ENCODE measurements at places on chromosomes 16 and 17.

DNA sequence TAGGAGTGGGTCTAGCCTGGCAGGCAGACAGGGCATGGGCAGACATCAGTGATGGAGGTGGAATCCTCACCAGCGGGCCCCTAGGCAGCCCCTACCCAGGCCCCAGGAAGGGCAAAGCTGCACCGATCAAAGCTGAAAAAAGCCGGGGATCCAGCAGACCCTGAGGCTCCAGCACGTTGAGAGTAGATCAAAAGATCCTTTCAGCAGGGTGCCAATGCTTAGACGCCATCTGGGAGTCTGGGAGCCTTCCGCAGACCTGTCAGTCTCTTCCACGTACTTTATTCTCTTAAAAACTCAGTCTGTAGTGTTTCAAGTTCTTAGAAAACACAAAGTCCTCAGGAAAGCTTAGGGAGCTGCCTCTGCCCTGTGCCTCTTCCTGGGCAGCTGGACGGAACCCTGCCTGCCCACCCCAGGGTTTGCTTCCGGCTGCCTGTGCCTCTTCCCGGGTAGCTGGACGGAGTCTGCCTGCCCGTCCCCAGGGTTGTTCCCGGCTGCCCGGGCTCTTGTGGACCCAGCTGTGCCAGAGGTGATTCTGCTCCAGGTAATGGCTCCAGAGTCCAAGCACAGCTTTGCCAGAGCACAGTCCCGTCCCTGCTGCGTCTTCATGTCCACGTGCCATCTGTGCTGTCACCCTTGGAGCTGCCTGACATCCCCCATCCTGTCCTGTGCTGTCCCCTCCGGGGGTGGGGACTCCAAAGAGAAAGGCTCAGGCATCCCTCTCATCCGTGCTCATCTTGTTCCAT, 50.8 kb upstream of the PVALEF start:
- no peaks in the 10 kb centered on the region for H3K36me3 ChIP-seq
- H3K27me3 ChIP-seq, result no peaks in the 10 kb centered on the region
- H3K4me1 ChIP-seq, result no peaks in the 10 kb centered on the region
- H3K27ac ChIP-seq, result no peak overlapping the region
- no peak for DNase-seq

GRCh38 chr17:43393944-43394482, 4.8 kb upstream of the ARL4D start:
- no peaks in the 10 kb centered on the region for H3K27me3 ChIP-seq
- peak; percentile 89 for DNase-seq
- peaks cover 6% of the 10 kb centered on the region for H3K4me1 ChIP-seq
- no peak overlapping the region for H3K27ac ChIP-seq
- no peak overlapping the region for H3K4me3 ChIP-seq
- H3K36me3 ChIP-seq, result no peaks in the 10 kb centered on the region

- no peaks in the 10 kb centered on the region for H3K36me3 ChIP-seq
- H3K27ac ChIP-seq, result no peak overlapping the region
- H3K27me3 ChIP-seq, result no peaks in the 10 kb centered on the region
- no peak for DNase-seq
- H3K4me3 ChIP-seq, result no peak overlapping the region
Observed at GRCh38 chr16:83100679-83101078, 473.9 kb downstream of the CDH13 start.

DNA sequence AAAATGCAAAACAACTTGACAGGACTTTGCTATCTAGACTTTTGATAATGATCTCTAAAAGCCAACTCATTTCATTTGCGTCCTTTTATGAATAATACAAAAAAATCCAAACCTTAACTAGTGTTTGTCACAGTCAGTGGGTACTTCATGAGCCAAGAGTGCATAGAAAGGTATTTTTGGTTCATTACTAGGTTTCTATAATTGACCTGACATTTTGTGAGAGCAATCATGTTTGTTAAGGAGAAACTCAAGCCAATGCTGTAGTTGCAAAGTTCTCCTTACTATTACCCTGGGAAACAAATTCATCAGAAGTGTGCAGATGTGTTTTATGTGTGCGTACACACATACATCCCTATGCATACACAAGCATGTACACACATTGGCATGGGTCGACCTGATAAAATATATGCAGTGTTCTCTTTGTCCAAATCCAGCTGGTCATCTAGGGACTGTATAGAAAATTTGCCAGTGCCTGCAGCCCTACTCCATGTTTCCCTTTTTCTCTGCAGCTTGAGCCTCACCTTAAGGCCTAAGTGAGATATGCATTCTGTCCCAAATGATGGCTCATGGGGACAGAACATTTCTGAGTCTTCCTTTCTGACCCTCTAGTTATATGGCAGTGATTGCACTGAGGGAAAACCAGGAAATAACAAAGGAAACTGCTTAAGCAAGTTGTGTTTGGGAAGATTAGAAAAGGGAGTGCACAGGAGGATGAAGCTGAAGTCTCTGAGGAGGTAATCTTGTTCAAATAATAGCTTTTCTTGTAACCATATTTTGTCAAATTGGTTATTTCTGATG, 128.1 kb downstream of the CDH13 start:
- H3K4me1 ChIP-seq, result peaks cover 4% of the 10 kb centered on the region
- H3K4me3 ChIP-seq, result no peak overlapping the region
- DNase-seq, result no peak
- no peaks in the 10 kb centered on the region for H3K36me3 ChIP-seq
- no peaks in the 10 kb centered on the region for H3K27me3 ChIP-seq
- no peak overlapping the region for H3K27ac ChIP-seq

- H3K27me3 ChIP-seq, result no peaks in the 10 kb centered on the region
- DNase-seq, result peak; percentile 67
- H3K36me3 ChIP-seq, result no peaks in the 10 kb centered on the region
- H3K4me3 ChIP-seq, result no peak overlapping the region
- H3K4me1 ChIP-seq, result no peaks in the 10 kb centered on the region
Observed at GRCh38 chr17:40596261-40596919, 31.1 kb upstream of the CCR7 start.

DNA sequence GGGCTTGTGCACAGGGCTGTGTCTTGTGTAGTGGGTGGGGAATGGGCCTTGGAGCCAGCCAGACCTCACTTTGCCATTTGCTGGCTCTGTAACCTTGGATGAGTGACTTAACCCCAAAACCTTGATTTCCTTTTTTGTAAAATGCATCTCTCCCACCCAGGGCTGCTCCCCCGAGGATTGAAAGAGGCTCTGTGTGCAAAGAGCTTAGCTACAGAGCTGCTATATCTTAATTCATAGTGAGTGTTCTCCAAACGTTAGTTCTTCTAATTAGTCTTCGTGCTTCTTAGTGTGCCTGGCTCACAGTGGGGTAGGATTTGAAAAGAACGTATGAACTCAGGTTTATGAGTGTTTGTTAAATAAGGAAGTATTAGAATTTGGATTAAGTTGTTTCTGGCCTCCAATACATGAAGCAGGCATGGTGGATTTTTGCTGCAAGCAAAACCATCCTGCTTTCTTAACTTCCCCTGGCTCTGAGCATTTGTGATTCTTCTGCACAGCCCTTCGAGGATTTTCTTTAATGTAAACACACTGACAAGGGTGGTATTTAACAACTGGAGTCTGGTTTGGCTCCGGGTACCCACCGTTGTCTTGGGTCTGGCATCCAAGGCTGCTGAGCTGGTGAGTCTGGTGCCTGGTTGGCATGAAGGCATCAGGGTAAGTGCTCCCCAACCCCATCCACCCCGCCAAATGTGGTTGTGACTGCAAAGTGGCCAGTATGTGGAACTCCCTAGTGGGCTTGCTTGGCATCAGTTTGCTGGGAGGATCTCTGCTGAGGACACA, 29.7 kb downstream of the KSR1 start:
- peaks cover 2% of the 10 kb centered on the region for H3K4me1 ChIP-seq
- no peaks in the 10 kb centered on the region for H3K36me3 ChIP-seq
- no peak overlapping the region for H3K27ac ChIP-seq
- H3K4me3 ChIP-seq, result no peak overlapping the region
- DNase-seq, result no peak
- H3K27me3 ChIP-seq, result no peaks in the 10 kb centered on the region

DNA sequence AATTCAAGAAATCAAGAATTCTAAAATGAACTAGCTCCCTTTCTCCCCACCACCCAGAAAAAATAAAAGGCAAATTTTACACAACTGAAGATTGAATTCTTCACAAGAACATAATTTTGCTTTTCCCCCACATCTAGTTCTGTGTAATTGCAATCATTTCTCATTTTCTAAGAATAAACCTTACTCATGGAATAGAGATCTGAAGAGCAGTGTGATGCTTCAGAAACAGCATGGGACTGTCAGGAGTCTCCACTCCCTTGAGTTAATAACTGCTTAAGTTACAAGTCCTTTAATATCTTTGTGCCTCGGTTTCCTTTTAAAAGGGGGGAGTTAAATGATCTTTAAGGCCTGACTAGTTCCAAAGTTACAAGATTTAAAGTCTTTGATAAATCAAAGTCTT, 53.7 kb downstream of the CACNG1 start:
- DNase-seq, result no peak
- no peak overlapping the region for H3K27ac ChIP-seq
- H3K27me3 ChIP-seq, result no peaks in the 10 kb centered on the region
- H3K36me3 ChIP-seq, result no peaks in the 10 kb centered on the region

Data from mesendoderm (in vitro differentiated cells).